ENCODE measurements at places on chromosomes 13 and 19. TPM values are rescaled to one million over a fixed set of nuclear protein-coding genes. Genes with fewer than 3 reads are reported as not detected.

RNF113B gene
- total RNA-seq = not detected

MZF1 gene
- 18.2 TPM for total RNA-seq

MEGF8 gene
- total RNA-seq = 28.5 TPM

HIPK4 gene
- 0.15 TPM for total RNA-seq

CYP4F2 gene
- total RNA-seq = not detected

SLC27A5 gene
- 24.1 TPM for total RNA-seq

ZNF529 gene
- total RNA-seq = 17.8 TPM

ZNF100 gene
- 19.2 TPM for total RNA-seq

DNA sequence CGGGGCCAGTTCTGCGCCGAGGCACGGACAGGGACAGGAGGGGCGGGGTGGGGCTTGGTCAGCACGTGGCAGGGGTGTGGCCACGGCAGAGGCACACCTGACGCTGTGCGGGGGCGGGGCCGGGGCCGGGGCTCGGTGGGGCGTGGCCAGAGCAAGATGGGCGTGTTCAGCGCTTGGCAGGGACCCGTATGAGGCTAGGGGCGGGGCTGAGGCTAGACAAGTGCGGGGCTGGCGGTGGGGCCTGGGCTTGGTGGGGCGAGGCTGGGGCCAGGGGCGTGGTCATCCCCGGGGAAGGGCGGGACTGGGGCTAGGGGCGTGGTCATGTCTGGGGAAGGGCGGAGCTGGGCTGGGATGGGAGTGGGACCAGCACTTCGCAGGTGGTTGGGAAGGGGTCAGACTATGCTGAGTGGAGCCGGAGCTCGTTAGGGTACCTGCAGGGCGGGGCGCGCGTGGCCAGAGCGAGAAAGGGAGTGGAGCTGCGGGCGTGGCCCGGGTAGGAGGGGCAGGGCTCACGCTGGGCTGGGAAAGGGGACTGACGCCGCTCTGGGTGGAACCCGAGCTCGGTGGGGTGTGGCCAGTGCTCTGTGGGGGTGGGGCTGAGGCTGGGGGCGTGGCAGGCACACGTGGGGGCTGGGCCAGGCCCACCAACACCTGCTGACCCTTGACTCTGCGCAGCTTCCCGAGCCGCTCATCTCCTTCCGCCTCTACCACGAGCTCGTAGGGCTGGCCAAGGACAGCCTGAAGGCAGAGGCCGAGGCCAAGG, 12.8 kb downstream of the POLR2E start:
- peaks cover 11% of the 10 kb centered on the region for H3K4me1 ChIP-seq
- no peak overlapping the region for H3K27ac ChIP-seq
- no peaks in the 10 kb centered on the region for H3K36me3 ChIP-seq
- peak; percentile 85 for DNase-seq

- DNase-seq = no peak
- H3K27ac ChIP-seq = no peak overlapping the region
- H3K36me3 ChIP-seq = no peaks in the 10 kb centered on the region
- H3K4me1 ChIP-seq = peaks cover 7% of the 10 kb centered on the region
- no peak overlapping the region for H3K4me3 ChIP-seq
- H3K27me3 ChIP-seq = no peaks in the 10 kb centered on the region
These were observed 179.1 kb downstream of the ZNF536 start for GRCh38 chr19:30551271-30551670.

- peak overlapping the region; percentile 40 for H3K27ac ChIP-seq
- H3K4me1 ChIP-seq = peaks cover 33% of the 10 kb centered on the region
- H3K4me3 ChIP-seq = peak overlapping the region; percentile 81
- H3K27me3 ChIP-seq = no peaks in the 10 kb centered on the region
- H3K36me3 ChIP-seq = no peaks in the 10 kb centered on the region
These were observed 2.4 kb downstream of the GADD45B start for GRCh38 chr19:2478278-2478755.

GRCh38 chr19:19777692-19778091, 43.9 kb downstream of the ZNF506 start:
- peaks cover 8% of the 10 kb centered on the region for H3K4me1 ChIP-seq
- peak overlapping the region; percentile 64 for H3K4me3 ChIP-seq
- no peaks in the 10 kb centered on the region for H3K27me3 ChIP-seq
- no peak for DNase-seq

GRCh38 chr13:36766295-36766694, 52.7 kb upstream of the RFXAP start:
- no peaks in the 10 kb centered on the region for H3K27me3 ChIP-seq
- no peak overlapping the region for H3K27ac ChIP-seq
- H3K36me3 ChIP-seq = no peaks in the 10 kb centered on the region
- H3K4me1 ChIP-seq = peaks cover 11% of the 10 kb centered on the region

- H3K36me3 ChIP-seq = no peaks in the 10 kb centered on the region
- no peak overlapping the region for H3K27ac ChIP-seq
- DNase-seq = no peak
- H3K4me1 ChIP-seq = no peaks in the 10 kb centered on the region
- no peak overlapping the region for H3K4me3 ChIP-seq
These were observed 90.1 kb downstream of the FOXO1 start for GRCh38 chr13:40576369-40576768.

GRCh38 chr19:5743630-5744029, 23.2 kb downstream of the CATSPERD start:
- DNase-seq = no peak
- H3K4me3 ChIP-seq = no peak overlapping the region
- no peaks in the 10 kb centered on the region for H3K36me3 ChIP-seq
- H3K27me3 ChIP-seq = no peaks in the 10 kb centered on the region
- no peak overlapping the region for H3K27ac ChIP-seq
- H3K4me1 ChIP-seq = no peaks in the 10 kb centered on the region

DNA sequence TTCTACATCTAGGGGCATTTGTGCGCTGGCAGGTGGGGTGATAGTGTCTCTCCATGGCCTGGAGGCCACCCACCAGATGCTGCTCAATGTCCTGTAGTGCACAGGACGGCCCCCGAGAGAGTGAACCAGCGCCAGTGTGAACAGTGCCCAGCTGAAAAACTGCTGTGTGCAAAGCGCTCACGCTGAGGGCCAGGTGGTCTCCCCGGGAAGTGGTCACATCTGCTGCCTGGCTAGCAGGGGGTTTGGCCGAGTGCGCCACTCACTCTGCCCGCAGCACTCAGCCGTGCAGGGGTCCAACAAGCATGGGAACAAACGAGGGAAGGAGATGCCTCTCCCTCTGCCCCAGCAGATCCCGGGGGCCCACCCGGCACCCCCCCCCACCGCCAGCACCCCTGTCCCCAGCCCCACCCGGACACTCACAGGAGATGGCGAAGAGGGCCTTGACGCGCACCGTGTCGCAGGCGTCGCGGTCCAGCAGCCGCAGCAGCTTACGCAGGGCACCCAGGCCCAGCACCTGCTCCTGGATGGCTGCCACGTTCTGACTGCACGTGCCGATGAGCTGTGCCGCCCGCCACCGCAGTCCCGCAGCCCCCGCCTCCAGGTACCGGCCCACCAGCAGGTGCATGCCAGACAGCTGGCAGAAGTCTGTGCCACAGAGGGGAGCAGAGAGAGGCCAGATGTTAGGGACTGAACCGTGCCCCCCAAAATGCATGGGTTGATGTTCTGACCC, 5.8 kb downstream of the HSPBP1 start:
- H3K27ac ChIP-seq = no peak overlapping the region
- no peak for DNase-seq
- peaks cover 9% of the 10 kb centered on the region for H3K36me3 ChIP-seq
- no peaks in the 10 kb centered on the region for H3K27me3 ChIP-seq

DNA sequence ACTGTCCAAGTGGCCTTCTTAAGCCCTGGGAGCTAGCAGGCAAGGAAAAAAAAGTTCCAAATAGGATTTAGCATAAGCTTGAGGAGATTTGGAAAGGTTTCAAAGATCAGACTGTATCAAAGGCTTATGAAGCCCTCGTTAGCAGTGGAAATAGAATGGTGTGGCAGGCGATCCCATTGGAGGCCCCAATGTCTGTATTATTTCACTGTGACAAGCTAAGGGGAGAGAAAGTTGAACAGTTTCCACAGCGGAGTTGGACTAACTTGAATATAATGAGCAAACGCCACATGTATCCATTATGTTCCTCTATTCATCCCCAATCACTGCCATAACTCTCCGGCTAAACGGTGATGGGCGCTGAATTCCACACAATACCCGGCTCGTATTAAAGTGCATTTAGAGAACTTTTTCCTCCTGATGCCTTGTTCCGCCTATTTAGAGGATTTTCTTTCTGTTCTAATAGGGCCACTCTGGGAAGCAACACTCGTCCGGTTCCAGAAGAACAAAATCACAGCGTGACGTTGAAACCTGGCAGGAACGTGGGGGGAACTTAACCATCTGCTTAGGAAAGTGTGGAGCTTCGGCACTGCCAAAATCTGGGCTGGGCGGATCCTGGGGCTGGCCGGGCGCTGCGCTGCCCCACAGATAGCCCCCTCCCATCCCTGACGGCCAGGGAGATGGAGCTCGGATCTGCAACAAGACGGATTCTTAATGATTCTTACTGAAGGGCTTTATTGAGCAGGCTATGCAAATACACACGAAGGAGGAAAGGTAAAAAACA, 1.0 kb upstream of the PCDH8 start:
- H3K4me3 ChIP-seq = peak overlapping the region; percentile 30
- peaks cover 44% of the 10 kb centered on the region for H3K4me1 ChIP-seq

- no peaks in the 10 kb centered on the region for H3K4me1 ChIP-seq
- H3K27me3 ChIP-seq = no peaks in the 10 kb centered on the region
These were observed 15.5 kb downstream of the SETDB2 start for GRCh38 chr13:49459580-49459979.

DNA sequence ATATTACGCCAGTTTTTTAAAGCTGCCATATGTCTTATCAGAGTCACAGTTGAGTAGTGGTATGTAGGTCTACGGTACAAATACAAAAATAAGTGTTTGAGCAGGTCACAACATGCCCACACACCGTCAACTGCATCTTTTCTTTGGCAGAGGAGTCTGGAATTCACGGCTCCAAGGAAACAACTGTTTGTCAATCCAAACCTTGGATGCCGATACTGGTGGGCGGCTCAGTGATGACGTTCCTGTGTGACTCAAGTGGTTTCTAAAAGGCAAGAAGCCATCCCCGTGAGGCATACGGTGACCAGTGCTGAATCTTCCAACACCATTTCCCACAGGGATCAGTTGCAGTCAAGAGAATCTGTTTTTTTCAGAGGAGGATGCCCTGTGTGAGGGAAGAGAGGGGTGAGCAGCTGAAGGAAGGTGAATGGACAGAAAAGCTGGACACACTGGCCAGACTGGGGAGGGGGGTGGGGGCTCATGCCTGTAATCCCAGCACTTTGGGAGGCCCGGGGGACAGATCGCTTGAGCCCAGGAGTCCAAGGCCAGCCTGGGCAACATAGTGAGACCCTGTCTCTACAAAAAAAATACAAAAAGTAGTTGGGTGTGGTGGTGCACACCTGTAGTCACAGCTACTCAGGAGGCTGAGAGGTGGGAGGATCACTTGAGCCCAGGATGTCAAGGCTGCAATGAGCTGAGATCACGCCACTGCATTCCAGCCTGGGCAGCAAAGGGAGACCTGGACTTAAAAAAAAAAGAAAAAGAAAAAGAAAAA, 22.8 kb upstream of the CEBPG start:
- H3K4me1 ChIP-seq = no peaks in the 10 kb centered on the region
- H3K36me3 ChIP-seq = no peaks in the 10 kb centered on the region
- no peak overlapping the region for H3K4me3 ChIP-seq
- H3K27me3 ChIP-seq = peaks cover 13% of the 10 kb centered on the region

GRCh38 chr13:114127473-114128347, 4.7 kb downstream of the RASA3 start:
- H3K4me3 ChIP-seq = no peak overlapping the region
- DNase-seq = no peak
- peaks cover 49% of the 10 kb centered on the region for H3K4me1 ChIP-seq
- peak overlapping the region; percentile 94 for H3K27ac ChIP-seq

- H3K4me3 ChIP-seq = peak overlapping the region; percentile 22
- peaks cover 4% of the 10 kb centered on the region for H3K4me1 ChIP-seq
- peak; percentile 26 for DNase-seq
- H3K27me3 ChIP-seq = peaks cover 90% of the 10 kb centered on the region
- H3K27ac ChIP-seq = no peak overlapping the region
These were observed 53.9 kb upstream of the CEACAM21 start for GRCh38 chr19:41521931-41522555.

GRCh38 chr19:12222980-12223630, 60.2 kb downstream of the ZNF136 start:
- DNase-seq = no peak
- H3K27ac ChIP-seq = no peak overlapping the region
- no peaks in the 10 kb centered on the region for H3K36me3 ChIP-seq
- no peaks in the 10 kb centered on the region for H3K4me1 ChIP-seq

- H3K4me1 ChIP-seq = no peaks in the 10 kb centered on the region
- H3K27ac ChIP-seq = no peak overlapping the region
- H3K4me3 ChIP-seq = no peak overlapping the region
- H3K27me3 ChIP-seq = no peaks in the 10 kb centered on the region
These were observed 400.2 kb downstream of the KCNRG start for GRCh38 chr13:50415428-50415827.

DNA sequence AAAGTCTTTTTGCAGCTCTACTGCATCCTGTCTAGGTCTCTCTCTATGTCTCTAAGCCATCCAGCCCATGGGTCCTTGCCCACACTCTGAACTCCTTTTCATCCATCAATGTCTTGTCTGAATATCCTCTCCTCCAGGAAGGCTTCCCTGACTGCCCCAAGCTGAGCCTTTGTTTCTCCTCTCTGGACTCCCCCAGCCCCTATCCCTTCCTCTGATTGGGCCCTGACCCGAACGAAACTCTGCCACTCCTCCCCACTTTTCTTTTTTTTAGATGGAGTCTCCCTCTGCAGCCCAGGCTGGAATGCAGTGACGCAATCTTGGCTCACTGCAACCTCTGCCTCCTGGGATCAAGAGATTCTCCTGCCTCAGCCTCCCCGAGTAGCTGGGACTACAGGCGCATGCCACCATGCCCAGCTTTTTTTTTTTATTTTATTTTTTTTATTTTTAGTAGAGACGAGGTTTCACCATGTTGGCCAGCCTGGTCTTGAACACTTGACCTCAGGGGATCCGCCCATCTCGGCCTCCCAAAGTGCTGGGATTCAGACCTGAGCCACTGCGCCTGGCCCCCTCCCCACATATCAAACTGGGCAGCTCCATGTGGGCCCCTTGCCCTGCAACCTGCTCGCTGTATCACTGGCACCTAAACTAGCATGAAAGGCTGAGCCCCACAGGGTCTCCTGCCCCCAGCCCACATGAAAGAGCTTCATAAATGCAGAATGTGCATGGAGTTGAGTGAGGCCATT, 870 bp upstream of the UNC13A start:
- no peak overlapping the region for H3K4me3 ChIP-seq
- no peaks in the 10 kb centered on the region for H3K36me3 ChIP-seq
- peaks cover 17% of the 10 kb centered on the region for H3K4me1 ChIP-seq
- H3K27ac ChIP-seq = no peak overlapping the region
- no peaks in the 10 kb centered on the region for H3K27me3 ChIP-seq

- H3K27me3 ChIP-seq = no peaks in the 10 kb centered on the region
- H3K4me3 ChIP-seq = no peak overlapping the region
- H3K4me1 ChIP-seq = no peaks in the 10 kb centered on the region
- no peak for DNase-seq
- no peak overlapping the region for H3K27ac ChIP-seq
- no peaks in the 10 kb centered on the region for H3K36me3 ChIP-seq
These were observed 6.2 kb upstream of the SPART start for GRCh38 chr13:36352350-36352749.

Data from A673 (cell line).